ENCODE measurements at places on chromosomes 16 and 17. TPM values are rescaled to one million over a fixed set of nuclear protein-coding genes. Genes with fewer than 3 reads are reported as not detected.

Gene C16orf74
- 35.0 TPM for total RNA-seq

Gene ASGR2
- total RNA-seq, result not detected

Gene EVI2A
- 0.80 TPM for total RNA-seq

Gene KRT36
- total RNA-seq, result not detected

Gene HNF1B
- not detected for total RNA-seq

Gene VTN
- total RNA-seq, result 0.07 TPM

Gene DNASE1
- total RNA-seq, result 6.0 TPM

Gene SP2
- total RNA-seq, result 2.7 TPM

Gene DHX58
- total RNA-seq, result 5.9 TPM

Gene CHST6
- 1.3 TPM for total RNA-seq

Gene TNFSF13
- 2.7 TPM for total RNA-seq

Gene CEMP1
- not detected for total RNA-seq

Gene PRSS27
- total RNA-seq, result 0.22 TPM

Gene CCL17
- not detected for total RNA-seq

Gene KPNA2
- 257 TPM for total RNA-seq

Gene PDILT
- total RNA-seq, result not detected

Gene SEC14L5
- not detected for total RNA-seq

Gene GAST
- total RNA-seq, result not detected

Gene HDAC5
- 16.2 TPM for total RNA-seq

Gene SRSF1
- 537 TPM for total RNA-seq

Gene TBC1D3E
- 0.53 TPM for total RNA-seq

Gene TBC1D26
- not detected for total RNA-seq

Gene CTDNEP1
- total RNA-seq, result 33.8 TPM
